Fibroblast of the aortic adventitia (primary cell): ENCODE measurements at places on chromosomes 4 and X.

- DNase-seq: no peak
Measured at GRCh38 chrX:18449236-18449635, 23.8 kb downstream of the CDKL5 start.

DNA sequence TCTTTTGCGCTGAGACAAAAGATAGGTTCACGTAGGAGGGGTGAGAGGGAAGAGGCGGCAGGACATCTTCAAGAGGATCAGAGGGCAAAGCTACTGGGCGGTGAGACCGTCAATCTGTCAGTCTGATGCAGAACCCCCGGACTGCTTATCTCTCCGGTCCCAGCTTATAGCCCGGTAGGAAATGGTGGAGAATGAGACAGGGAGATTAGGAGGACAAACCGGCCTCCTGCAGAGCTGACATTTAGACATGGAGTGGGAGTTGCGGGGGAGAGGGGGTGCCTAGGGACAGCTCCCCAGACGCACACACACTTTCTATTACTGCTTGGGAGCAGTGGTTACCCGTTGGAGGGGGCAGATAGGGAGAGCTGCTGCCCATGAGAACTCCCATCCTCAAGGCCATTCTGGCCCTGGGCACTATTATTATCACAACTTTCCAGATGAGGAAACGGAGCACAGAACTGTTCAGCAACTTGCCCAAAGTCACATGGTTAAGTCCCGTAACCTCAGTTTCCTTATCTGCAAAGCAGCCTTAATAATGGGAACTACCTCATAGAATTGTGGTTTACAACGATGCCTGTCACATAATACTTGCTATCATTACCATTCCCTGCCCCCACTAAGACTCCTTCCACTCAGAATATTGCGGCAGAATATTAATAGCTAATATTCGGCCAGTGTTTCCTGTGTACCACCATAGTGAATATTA, 1.1 kb upstream of the HDAC6 start:
- no peak for DNase-seq

- DNase-seq: no peak
Measured at GRCh38 chr4:36508394-36508793, 227.0 kb downstream of the DTHD1 start.

DNA sequence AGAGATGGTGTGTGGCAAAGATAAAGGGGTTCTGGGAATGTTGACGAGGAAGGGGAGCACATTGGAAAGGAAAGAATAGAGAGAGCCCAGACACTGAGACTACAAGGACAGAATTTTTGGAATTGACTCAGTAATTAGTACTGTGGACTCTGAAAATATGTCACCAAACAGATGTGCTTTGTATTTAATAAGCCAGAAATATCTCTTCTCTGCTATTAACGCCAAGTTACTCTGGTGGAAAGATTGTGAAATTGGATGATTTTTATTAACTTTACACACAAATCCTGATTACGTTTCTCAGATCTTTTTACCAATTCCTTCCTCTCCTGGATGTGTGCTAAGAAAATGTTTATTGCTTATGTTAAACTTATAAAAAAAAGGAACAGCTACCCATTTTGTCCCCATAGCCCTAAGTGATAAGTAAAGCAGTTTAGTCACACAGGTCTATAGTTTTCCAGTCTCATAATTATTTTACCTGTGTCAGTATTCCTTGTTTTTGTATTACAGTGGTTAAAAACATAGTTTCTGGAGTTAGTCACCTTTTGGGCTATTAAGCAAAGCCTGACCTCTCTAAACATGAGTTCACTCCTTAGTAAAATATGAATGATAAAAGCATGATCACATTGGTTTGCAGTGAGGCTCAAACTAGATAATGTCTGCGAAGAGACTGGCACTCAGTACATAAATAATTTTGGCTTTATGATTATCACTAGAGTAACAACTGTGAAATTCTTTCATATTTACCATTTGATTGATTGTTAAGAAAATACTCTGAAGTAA, 1068.3 kb downstream of the STIM2 start:
- no peak for DNase-seq

DNA sequence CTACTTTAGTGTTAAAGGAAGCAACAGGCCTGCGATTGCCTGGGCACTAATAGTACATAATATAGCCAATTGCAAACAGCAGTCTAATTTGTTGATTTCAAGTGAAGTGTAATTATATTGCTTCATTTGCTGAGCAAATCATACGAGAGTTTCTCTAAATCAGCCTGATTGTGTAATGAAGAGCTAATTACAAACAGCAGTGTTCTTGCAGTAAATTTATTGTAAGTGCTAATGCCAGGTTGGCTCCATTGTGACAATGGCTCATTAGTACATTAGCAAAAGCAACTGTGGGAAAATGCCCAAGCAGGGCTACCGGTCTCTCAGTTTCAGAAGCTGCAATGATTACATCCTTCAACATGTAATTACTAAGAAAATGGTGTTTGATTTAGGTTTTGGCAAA, 591.5 kb downstream of the GALNTL6 start:
- no peak for DNase-seq

DNA sequence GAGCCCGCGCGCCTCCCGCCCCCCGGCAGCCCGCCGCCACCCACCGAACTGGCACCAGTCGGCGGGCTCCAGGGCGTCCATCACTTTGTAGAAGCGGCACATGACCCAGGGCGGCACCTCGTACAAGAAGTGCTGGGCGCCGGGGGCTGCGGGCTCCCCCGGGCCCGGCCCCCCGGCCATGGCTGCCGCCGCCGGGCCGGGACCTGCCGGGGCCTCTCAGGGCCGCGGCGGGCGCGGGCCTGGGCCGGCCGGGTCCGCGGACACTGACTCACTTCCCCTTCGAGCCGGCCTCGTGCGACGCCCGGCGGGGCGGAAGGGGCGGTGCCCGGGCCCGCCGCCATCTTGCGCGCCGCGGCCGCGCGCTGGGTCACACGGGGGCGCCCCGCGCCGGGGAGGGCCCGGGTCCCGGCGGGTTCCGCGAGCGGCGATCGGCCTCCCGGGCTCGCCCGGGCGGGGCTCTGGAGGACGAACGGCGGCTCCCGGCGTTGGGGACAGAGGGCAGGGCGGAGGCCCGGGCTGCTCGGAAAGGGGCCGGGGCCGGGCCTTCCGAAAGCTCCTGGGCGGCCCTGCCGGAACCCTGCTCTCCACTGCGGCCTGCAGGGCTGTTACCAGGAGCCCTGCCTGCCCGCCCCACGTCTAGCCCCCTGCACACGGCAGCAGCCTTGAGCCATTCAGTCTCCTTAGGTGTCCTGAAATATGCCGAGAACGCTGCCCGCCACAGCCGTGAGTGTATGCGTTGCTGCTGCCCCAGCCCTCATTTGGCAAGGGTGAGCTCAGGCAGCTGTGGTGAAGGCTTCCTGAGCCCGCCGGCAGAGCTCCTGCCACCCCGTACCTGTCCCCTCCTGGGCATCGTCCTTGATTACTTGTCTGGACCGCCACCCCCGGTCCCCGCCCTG, at the start of gene IRAK1:
TSS of gene IRAK1 (minus strand) at position 270 of the 896 bp plus-strand sequence. CDS start at position 180, 90 bp downstream.
- DNase-seq: peak; percentile 43

DNA sequence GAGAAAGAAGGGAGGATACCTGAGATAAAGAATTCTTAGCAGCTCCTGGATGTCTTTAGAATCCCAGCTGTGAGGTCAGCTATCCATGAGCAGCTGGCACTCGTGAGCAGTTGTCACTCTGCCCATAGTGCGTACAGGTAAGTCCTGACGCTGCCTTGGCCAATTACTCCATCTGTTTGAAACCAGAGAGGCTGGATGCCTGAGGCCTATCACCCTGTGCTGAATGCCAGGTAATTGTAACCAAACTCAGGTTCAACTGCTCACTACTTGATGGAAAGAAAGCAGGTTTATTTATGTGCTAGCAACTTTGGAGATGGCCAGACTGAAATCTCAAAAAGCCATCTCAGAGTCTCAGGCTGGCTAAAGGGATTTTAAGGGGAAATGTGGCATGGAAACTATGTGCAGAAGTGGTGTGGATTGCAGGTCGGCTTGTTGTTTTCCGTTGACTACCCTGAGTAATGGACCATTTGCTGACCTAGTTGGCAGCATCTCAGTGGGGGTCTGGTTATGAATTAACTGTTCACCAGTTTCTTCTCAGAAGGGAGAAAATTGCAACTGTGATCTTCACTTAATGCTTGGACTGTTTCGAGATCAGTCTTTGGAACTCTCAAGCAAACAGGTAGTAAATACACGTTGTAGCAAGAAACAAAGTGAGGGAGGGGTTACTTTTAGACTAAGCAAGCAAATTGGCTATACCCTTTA, 1614.0 kb upstream of the PCDH10 start:
- no peak for DNase-seq

- DNase-seq: peak; percentile 11
Measured at GRCh38 chrX:100447655-100448397, 37.8 kb upstream of the PCDH19 start.

GRCh38 chr4:142034101-142034500, 397.7 kb downstream of the IL15 start:
- DNase-seq: no peak

- DNase-seq: no peak
Measured at GRCh38 chr4:84614891-84615290, 32.0 kb downstream of the CDS1 start.

DNA sequence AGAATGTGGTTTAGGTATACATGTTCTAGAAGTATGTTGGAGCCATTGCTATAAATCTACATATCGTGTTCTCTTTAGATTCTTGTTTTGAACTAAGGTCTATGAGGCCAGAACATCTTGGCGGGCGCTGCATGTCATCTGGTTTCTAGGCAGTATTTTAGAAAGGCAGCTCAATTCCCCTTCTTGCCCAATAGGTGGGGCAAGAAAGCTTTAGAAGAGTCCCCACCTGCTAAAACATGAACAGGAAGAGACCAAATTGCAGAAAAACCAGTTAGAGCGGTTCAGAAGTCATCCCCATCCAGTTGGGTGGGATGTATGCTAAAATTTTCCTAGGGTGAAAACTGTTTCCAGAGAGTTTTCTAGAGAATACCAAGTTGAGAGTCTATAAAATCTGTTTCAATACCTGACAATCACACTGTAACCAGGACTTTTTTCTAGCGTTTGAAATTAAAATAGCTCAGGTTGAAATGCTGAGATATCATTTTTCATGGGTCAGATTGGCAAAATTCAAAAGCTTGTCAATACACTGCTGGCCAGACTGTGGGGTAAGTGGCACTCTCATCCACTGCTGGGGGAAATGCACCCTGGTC, 17.5 kb upstream of the SH3KBP1 start:
- peak; percentile 65 for DNase-seq

GRCh38 chr4:32268863-32269262, 1548.7 kb downstream of the PCDH7 start:
- DNase-seq: peak; percentile 44

- no peak for DNase-seq
Measured at GRCh38 chr4:46274717-46275116, 115.2 kb downstream of the GABRA2 start.

DNA sequence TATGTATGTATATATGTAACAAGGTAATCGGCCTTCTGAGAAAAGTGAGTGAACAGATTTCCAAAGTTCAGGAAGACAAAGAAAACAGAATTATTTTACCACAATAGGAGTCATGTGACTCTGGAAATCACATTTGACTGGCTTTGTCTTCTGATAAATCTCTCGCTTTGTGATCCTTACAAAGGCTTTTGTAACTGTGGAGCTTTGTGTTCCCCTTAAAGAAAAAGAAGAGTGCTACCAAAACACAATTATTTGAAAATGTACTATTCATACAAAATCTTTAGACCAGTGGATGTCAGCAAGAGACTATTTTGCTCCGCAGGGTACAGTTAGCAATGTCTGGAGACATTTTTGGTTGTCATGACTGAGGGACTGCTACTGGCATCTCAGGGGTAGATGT, 238.8 kb downstream of the LDB2 start:
- no peak for DNase-seq
